ENCODE measurements at places on chromosomes 5 and 9.

DNA sequence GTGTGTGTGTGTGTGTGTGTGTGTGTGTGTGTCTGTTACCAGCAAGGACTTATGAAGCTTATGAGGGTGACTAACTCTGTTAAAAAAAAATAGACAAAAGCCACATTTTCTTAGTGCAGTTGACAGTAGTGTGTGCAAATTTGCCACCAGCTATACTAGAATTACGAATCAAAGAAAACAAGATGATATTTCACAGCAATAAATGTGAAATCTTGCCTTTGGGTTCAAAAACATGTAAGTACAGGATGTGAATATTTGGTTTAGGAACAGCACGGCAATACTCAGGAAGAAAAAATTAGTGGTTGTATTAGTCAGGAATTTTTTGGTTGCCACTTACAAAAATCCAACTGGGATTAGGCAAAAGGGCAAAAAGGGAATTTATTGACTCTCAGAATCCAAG lies 117.4 kb downstream of the NPR3 start:
- DNase-seq: no peak

- no peak for DNase-seq
Measured at GRCh38 chr5:14706615-14707021, 42.1 kb downstream of the OTULIN start.

GRCh38 chr9:74610523-74611061 lies 113.5 kb downstream of the RORB start:
- no peak for DNase-seq

- DNase-seq: no peak
Measured at GRCh38 chr9:134401391-134401790, 75.1 kb downstream of the RXRA start.

DNA sequence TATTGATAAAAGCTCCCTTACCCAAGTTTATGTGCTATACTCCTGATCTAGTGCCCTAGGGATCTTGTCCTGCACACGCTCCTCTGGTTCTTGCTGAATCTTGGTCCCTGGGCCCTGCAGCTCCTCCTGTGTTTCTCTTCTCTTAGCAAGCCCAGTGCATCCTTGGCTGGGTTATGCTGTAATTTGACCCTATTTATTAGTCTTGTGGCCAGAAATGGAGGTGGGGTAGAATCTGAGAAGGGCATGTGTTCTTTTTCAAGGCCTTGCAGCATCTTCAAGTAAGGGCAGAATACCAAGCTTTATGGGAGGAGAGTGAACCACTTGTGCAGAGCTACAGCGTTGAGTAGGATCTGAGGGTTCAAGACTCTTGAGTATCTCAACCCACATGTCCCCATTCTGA lies 366.8 kb downstream of the FAM170A start:
- no peak for DNase-seq

- no peak for DNase-seq
Measured at GRCh38 chr5:81225463-81225862, 7.7 kb upstream of the CKMT2 start.

DNA sequence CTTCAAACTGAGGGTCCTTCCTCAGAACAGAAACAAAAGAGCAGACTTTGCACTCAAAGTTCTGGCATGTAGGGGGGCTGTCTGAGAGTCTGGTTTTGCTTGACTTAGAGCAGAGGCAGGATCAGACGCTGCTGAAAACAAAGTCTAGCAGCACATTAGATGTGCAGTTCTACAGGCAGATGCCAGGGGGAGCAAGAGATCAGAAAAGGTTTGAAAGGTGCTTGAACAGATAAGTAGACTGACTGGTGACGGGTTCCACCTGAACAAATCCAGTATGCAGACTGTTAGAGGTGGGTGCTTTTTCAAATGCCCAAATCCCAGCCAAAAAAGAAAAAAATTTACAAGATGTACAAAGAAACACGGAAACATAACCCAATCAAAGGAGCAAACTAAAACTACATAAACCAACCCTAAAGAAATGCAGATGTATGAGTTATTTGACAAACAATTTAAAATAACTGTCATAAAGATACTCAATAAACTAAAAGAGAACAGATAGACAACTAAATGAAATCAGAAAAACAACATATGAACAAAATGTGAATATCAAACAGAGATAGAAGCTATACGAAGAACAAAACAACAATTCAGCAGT lies 194.7 kb upstream of the FREM1 start:
- DNase-seq: no peak

GRCh38 chr9:19583890-19584289 lies 175.1 kb downstream of the ACER2 start:
- no peak for DNase-seq

- DNase-seq: peak; percentile 34
Measured at GRCh38 chr5:76874088-76874581, 24.3 kb downstream of the S100Z start.

- no peak for DNase-seq
Measured at GRCh38 chr9:108445431-108446071, 410.2 kb downstream of the ACTL7B start.

DNA sequence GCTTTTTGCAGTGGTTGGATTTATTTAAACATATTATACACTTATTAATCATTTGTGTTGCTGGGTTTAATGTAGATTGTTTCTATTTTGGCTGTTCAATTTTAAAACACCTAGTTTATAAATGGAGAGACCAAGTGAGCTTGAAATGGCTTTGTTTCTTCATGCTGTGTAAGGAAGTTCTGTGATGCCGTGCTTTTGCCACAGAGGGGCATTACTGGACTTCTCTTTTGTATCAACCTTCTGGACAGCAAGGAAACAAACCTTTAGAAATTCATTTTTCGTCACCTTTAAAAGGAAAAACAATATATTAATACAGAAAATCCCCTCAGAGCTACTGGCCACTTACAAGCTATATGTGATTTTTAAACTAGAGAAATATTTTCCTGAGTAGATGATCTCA lies 81.9 kb downstream of the DMRTA1 start:
- DNase-seq: no peak

GRCh38 chr9:33868440-33868973 lies 51.5 kb downstream of the UBE2R2 start:
- no peak for DNase-seq

DNA sequence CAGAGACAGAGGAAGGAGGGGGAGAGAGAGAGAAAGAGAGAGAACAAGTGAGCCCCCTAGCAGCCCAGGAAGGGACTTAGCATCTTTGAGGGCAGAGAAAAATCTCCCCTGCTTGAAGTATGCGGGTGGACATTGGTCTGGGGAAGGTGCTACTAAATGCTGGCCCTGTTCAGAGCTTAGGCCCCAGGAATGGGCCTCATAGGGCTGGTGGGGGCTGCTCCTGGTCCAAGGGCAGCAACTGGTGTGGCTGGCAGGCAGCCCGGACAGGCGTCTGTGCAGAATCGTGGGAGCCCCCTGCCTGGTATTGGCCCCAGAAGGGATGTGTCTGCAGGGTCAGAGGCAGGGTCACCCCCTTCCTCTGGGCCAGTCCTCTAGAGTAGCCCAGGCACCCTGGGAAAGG lies 47.8 kb upstream of the SUSD3 start:
- DNase-seq: no peak

DNA sequence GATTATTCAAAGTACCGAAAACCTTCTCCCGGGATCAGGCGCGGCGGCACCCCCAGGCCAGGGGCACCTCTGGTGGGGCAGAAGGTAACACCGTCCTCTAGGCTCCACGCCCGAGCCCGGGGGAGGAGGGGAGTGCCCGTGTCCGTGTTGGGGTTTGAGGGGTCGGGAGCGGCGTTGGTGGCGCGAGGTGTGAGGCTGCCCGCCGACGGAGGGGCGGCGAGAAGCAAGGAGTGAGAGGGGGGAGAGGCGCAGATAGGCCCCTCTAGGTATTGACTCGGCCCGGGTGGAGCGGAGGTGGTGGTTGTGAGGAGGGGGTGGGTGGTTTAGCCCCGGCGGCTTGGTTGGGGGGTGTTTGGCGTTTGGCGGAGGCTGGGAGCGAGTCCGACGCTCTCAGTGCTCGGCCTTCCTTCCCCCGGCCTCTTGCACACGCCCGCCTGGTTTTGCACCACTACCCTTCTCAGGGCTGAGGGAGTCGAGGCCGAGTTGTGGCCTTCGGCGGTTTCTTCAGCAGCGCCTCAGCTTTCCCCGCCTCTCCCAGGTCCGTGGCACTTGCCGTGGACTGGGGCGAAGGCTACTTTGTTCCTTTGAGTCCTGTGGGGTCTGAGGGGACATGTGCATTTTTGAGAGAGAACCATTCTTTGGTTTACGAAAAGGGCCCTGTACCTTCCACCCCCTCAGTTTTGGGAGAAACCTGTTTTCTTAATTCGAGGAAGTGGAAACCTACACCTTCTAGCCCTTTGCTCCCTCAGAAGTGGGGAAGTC lies 450 bp downstream of the GPBP1 start:
- no peak for DNase-seq

GRCh38 chr9:3455094-3455493 lies 70.7 kb downstream of the RFX3 start:
- DNase-seq: no peak

DNA sequence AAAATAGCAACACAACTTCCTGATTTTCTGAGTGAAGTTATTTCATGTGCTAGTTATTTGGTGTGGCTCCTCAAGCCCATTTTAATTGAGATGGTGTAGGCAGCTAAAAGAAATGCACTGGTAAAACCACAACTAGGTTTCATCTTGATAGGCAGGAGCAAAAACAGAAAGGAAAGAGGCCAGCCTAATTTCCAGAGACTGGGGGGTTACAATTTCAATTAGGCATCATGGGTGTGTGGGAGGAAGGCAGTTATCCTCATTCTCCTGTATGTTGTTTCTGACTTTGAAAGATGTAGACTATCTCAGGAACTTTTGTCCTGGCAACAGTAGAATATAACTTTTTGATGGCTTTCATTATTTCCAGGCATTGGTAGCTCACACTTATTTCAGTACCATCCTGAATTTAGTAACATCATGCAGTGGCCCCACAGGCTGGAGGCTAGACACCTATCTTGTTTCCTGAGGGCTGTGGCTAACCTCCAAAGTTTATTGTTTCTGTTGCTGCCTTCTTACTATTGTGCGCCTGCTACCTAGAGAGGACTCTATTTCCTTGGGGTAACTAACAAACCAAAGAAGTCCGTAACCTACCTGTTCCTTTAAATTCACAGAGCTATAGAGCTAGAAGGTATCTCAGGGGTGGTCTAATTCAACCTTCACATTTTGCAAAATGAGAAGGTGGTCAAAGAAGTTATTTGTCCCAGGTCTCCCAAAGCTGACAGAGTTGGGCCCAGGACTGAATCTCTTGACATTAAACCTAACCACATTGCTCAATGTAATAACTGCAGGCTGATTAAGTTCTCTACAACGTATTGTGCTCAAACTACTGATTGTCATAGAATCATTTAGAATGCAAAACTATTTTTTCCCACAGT lies 42.4 kb downstream of the FYB1 start:
- DNase-seq: no peak

- DNase-seq: no peak
Measured at GRCh38 chr9:112339886-112340285, 6.5 kb upstream of the PTBP3 start.

- no peak for DNase-seq
Measured at GRCh38 chr5:167710444-167711073, 580.9 kb upstream of the WWC1 start.

DNA sequence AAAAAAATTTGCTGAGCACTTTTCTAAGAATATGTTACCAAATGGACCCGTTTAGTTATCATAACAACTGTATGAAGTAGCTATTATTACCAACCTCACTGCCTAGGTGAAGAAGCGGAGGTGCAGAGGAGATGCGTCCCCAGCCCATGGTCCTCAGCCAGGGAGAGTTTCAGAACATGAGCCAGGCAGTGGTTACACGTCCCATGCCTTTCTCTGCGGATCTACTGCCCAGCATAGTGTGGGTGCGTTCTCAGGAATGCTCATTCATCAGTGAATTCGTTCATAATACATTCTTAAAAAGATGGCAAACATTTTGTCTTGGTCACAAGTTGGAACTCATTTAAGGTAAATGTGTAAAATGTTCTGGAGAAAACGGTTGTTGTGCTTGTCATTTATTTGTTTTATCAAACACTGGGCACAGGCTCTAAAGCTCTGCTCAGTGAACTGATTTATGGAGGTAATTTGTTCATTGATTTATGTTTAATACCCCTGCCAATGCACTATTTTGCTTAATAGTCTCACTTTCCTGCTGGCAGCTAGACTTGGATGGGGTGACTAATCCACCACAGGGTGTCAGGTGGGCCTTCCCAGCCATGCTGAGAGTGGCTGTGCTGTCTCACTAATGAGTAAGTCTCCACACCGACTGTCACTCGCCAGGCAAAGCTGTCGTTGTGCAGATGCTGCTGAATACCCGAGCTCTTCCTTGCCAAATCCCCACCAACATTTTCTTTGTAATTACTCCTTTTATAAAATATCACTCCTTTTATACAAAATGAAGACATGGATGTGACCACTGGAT lies 248.8 kb downstream of the TENT4A start:
- peak; percentile 20 for DNase-seq

GRCh38 chr5:40551496-40552491 lies 127.9 kb upstream of the PTGER4 start:
- DNase-seq: no peak

DNA sequence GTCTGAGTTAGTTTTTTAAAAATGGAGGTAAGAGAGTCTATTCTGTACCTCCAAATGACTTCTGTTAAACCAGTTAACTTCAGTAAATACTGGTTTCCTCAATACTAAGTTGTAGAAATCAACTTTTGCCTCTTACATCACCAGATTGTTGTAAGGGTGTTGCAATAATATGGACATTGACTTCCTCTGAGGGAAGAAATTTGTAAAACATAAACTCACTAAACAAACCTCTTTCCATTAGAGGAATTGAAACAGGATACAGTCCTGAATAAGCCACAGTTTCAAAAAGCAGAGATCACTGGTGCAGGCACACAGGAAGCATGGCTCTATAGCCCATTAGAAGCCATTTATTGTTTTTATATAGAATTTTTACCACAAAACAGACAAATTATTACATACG lies 32.7 kb upstream of the SLCO6A1 start:
- no peak for DNase-seq

DNA sequence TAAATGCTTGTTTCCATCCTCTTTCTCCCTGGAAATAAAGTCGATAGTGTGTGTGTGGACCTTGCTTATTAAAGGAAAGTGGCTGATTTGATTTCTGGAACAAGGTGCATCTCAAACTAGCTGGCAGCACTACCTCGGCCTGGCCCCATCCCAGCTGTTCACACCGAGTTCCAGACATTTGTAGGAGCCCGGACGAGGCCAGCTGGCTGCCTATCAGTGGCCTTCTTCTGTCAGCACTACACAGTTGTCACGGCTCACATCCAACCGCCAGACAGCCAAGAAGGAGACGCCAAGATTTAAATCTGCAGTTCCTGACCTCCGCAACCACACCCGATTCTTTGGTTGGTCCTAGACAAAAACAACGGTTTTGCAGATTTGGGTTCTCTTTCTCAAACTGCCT lies 63.6 kb downstream of the PALM2AKAP2 start:
- DNase-seq: peak; percentile 29

GRCh38 chr9:105359892-105360291 lies 87.9 kb upstream of the FSD1L start:
- DNase-seq: no peak

DNA sequence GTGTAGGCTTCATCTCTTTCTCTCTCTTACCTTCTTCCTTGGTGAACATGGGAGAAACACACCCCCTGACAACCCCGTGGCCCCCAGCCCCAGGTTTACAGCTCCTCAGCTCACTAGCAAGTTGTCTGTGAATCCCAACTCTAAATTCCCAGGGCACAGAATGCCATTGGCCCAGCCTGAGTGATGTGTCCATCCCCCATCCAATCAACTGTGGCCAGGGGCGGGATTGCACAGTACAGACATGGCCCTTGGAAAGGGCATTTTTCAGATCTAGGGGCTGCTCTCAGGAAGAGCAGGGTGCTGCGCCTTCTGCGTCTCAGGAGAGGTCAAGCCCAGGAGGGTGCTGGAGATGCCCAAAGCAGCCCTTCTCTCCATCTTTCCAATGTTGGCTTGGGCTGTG lies 48.2 kb upstream of the ASS1 start:
- no peak for DNase-seq

All from NCI-H524 treated with DMSO at 0.1 percent for 48 hours (cell line).